Skeletal muscle cell (primary cell): ENCODE measurements at places on chromosomes 1 and 21.

GRCh38 chr21:31045841-31046240, 7.6 kb upstream of the KRTAP19-8 start:
- DNase-seq: no peak

DNA sequence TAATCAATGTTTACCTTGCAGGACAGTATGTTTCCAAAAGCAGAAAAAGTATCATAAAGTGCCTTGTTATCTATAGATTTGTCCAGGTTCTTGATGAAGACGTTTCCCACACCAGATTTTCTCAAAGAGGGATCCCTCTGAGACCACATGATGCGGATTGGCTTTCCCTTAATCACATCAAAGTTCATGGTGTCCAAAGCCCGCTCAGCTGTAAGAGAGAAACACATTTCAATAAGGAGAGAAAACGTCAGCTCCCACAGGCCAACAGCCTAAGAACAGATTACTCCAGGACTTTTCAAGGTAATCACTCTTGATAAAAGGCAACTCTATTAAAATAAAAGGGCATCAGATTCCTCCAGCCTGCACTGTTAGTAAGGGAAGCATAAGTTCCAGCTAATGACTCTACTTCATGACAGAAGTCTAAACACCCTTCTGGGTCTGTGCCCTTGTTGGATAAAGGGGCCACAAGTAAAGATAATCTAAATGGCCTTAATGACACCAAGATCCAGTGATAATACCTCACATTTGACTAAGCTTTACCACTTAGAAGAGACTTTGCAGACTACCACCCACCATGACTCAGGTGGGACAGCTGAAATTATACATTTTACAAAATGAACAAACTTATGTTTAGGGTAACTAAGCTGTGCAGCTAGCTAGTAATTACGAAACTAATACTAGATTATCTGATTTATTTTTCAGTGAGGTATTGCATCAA, 4.1 kb downstream of the PABPC4 start:
- no peak for DNase-seq

DNA sequence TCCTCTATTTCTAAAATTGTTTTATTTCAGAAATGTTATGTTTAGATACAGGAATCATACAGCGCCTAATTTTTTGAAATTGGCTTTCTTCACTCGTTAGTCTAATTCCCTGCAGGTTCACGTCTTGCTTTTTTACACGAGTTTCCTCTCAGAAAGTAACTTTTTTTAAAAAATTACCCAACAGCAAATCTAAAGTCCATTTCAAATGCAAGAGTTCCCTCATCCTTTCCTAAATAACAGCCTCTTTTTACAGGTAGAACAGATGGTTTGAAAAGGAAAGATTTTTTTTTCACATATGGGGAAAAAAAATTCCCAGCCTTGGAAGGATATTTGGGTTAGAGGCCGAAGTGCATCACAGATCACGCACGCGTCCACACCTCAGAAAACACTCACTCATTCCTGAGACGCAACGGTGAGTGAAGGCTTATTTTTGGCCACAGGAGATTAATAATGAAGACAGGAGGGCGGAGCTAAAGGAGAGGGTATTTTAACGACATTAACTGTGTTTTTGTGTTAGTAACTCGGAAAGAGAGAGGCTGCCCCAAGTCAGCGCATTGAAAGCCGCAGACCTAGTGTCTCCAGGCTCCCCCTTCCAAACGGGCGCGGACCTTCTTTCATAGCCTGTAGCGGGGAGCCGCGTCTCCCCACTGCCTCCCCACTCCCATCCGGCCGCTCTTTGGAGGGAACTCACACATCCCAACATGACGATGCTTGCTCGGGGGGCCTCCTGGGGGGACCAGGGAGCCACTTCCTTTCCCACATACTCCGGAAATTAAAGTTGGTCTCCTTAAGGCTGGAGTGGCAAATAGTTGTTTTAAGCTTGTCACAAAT, 969 bp upstream of the RIPK4 start:
- DNase-seq: no peak

DNA sequence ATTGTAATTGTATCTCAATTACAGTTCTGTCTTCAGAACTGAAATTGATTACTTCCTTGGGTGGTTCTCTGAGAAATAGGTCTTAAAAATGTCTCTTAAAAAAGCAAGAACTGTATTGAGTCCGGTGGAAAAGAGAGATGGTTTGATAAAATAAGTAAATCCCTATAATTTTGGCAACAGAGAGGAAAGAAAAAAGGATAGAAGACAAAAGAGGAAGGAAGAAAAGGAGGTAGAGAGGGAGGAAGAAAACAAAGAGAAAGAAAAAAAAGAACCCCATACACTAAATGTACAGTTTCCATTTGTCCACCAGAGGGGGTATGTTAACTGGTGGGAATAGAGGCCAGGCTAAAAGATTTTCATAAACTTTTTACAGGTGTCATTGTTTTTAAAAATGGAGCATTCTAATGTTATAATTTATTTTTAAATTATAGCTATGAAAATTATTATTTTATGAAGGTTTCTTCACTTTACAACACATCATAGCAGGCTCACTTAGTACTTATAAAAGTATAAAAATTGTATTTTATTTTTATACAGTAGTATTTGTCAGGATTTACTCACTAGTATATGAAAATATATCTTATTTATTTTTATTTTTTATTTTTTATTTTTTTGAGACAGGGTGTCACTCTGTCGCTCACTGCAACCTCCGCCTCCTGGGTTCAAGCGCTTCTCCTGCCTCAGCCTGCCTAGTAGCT, 2.1 kb upstream of the UBE2T start:
- no peak for DNase-seq

DNA sequence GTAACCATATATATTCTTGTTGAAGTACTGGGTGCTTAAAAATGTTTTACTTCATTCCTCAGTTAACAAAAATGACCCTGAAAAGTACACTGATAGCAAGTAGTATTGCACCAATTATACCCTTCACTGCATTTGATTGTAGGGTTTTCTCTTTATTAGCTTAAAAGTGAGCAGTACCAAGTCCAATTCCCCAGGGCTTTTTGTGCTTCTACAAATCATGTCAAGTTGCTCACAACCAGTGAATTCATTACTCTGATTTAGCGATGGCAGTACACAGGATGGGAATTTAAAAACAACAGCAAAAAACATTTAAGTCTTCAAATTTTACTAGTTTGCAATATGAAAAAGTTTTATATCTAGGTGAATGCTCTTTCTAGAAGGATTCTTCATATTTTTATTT, 436.4 kb downstream of the PTBP2 start:
- DNase-seq: no peak

DNA sequence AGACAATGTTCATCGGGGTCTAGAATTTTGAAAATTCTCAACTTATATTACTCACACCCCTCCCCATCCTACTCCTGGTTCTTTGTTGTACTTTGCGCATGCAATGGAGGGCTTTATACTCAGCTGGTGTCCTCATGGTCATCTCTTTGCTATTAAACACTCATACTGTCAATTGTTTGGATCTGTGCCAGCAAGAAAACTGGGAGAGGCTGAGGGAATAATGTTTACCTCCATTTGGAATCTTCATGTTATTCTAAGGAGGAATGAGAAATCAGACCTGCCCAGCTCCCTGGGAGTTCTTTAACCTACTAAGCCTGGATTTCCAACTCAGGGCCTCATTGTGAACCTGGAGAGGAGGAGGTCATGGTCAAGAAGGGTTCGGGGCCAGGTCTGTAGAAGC, 143.9 kb upstream of the DNAH14 start:
- no peak for DNase-seq

DNA sequence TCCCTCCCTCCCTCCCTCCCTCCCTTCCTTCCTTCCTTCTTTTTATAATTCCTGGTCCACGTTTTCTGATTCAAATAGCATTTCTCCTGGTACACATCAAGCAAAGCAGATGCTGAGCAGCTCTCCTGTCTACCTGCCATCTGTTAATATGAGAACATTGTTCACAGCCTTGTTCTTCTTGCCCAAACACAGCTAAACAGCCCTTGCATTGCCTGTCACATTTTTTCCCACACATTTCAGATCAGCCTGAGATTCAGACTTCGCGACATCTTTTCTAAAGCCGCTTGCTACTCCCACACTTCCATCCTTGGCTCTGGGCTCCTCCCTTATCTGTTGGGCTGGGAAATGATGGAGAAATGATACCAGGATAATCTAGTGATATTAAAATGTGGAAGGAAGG, 200.5 kb downstream of the PCP4 start:
- DNase-seq: no peak
